ENCODE measurements at places on chromosomes 6 and 20.

GRCh38 chr6:156953479-156954146 lies 176.4 kb downstream of the ARID1B start:
- DNase-seq, result peak; percentile 94

- no peak for DNase-seq
These were observed 467.4 kb upstream of the ID4 start for GRCh38 chr6:19369785-19370184.

GRCh38 chr6:25583099-25583498 lies 68.9 kb upstream of the SCGN start:
- DNase-seq, result no peak

GRCh38 chr6:167726043-167726621 lies 100.6 kb upstream of the AFDN start:
- no peak for DNase-seq

DNA sequence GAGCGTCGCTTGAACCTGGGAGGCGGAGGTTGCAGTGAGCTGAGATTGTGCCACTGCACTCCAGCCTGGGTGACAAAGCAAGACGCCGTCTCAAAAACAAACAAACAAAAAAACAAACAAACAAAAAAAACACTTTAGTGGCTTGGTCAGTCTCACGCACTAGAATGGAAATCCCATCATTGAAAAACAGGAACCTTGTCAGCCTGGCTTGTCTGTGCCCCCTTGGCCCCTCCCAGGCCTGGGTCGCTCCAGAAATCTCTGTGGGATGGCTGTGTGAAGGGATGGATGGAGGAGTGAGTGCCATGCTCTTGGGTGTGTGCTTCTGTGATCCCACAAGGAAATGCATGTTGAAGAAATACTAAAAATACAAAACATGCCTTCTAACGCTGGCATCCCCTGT lies 20.9 kb upstream of the NAA20 start:
- DNase-seq, result no peak

DNA sequence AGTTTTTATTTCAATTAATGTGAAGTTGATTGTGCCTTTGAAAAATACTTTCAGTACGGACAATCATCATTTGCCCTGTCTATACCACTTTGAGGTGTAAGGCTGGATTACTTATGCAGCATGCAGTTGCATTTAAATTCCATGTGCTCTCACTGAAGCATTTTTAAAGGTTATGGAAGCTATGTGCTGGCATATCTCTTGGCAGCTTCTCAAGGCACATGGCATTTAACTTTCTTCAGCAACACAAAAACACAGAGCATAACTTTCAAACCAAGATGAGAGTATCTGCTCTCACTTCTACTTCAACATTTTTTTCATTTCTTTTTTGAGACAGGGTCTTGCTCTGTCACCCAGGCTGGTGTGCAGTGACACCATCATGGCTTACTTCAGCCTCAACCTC lies 360.6 kb upstream of the RUNX2 start:
- no peak for DNase-seq

- peak; percentile 97 for DNase-seq
These were observed 22.4 kb upstream of the RBM24 start for GRCh38 chr6:17258749-17259148.

DNA sequence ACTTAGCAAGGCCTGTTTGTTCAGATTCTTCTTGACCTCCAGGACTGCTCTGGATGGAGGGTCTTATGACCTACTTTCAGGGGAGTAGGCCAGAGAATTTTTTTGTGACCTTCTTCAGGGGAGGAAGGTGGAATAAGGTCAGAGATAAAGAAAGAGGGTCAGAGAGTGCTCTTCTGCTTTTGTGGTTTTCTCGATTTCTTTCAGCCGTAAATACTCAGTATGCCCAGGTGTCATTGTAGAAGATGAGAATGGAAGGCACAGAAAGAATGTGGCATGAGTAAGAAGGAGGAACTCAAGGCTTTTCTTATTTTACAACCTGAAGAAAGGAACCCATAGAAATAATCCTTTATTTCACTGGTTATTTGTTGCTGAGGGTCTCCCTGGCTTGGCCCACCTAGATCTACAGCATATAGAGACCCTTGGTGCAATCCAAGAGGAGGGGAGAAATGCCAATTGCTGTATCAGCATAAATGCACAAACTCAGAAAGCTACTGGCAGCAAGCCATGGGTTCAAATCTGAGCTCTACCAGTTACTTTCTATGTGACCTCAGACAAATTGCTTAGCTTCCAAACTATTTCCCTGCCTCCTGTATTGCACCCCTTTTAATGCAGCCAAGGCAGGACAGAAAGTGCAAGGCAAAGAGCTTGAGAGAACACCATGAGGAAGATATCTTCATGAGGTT lies 68.0 kb downstream of the OLIG3 start:
- no peak for DNase-seq

DNA sequence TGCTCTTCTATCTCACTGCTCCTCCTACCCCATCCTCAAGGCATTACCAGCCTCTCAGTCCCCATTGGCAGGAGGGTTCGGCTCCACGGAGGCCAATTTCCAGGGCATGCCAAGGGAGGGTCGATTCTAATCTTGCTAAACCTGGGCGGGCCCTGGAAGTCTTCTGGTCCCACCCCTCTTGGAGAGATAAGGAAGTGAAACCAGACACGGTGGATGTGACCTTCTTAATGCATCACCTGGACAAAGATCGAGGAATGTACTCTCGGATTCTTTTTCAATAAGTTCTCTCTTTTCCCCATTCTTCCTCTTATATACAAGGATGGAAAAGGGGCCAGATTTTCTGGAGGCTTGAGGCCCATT lies 112.2 kb upstream of the ARMC2 start:
- no peak for DNase-seq

DNA sequence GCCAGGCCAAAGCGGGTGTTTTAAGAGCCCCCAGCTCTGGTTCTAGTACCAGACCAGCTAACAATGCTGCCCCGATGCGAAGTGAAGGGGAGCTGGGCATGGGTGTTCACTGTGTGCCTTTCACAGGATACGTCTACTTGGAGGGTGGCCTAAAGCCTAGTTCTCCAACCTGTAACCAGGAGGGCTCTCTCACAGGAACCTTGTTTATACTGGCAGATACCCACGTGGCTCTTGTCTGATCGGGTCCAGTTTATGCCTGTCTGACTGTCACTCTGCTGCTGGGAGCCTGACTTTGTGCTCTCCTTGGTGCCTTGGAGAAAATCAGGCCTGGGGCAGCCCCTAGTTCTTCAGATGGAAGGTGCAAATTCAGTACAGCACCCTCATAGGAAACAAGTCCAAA lies 60.2 kb upstream of the RNF144B start:
- no peak for DNase-seq

DNA sequence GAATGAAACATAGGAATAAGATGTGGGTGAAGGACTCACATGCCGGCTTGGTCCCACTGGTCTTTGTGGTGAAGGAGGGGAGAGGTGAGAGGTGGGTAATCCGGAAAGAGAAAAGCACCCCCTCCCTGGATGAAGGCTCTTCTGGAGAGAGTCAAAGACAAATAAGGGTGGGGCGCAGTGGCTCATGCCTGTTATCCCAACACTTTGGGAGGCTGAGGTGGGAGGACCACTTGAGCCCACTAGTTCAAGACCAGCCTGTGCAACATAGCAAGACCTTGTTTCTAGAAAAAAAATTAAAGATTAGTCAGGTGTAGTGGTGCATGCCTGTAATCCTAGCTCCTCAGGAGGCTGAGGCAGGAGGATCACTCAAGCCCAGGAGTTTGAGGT lies 3.1 kb downstream of the LTB start:
- DNase-seq, result no peak

- no peak for DNase-seq
These were observed 228.8 kb downstream of the TFAP2C start for GRCh38 chr20:56857950-56858349.

DNA sequence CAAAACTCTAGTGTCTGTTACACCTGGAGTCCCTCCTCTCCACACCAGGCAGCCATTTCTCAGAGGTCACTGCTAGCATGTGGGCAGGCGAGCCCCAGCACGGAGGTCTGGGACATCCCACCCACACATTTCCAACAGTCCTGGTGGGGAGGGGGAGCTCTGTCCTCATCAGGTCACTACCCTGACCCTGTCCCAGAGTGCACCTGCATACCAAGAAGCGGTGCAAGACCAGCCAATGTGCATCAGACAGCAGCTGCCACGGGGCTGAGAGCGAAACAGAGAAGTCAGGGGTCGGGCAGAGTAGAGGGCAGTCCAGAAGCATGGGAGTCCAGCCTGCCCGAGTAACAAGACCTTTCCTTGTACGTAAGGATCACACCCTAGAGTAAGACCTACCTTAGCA lies 71.1 kb downstream of the TAF4 start:
- DNase-seq, result no peak
